ENCODE measurements at places on chromosomes 5 and 9. TPM values are rescaled to one million over a fixed set of nuclear protein-coding genes. Genes with fewer than 3 reads are reported as not detected.

- DNase-seq = no peak
Measured at GRCh38 chr9:33043671-33044070, 18.6 kb downstream of the DNAJA1 start.

- no peak for DNase-seq
Measured at GRCh38 chr5:173832386-173832785, 55.8 kb upstream of the CPEB4 start.

DNA sequence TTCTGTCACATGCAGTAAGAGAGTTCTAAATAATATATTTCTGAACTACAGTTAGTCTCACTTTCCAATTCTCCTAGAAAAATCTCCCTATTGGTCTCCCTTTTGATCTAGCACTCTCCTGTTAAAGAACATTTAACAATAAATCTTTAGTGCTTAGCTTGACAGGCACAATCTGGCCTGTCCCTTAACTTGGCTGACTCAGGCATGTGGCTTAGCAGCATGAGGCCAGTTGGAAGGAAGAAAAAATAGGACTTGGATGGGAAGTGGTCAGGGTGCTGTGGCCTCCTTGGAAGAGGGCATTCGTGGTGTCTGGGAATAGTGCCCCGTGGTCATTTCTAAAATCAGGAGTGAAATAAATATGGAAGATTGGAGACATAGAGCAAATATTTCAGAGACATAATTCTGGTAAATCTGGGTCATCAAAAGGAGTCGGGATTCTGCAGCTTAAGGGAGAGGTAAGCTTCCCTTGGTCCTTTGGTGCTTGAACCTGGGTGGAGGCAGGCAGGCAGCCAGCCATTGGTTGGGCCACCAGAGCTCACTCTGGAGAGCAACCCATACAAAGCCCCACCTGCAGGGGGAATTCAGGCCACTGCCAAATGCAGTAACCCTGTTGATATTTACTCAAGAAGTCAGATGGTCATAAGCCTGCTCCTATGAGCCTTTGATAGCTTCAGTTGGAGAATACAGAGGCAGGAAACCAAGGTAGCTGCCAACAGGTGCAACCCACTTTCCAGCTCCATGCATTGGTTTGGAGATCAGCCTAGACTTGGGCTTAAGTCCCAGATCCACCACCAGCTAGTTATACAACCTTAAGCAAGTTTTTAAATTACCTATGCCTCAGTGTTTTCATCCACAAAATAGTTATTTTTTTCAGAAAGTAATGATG lies 28.8 kb upstream of the TLE4 start:
- no peak for DNase-seq

- no peak for DNase-seq
Measured at GRCh38 chr5:98639274-98639673, 134.2 kb upstream of the RGMB start.

GLRA1 gene
- total RNA-seq = not detected

SLC34A1 gene
- total RNA-seq = 0.12 TPM
